ENCODE measurements at places on chromosomes 12 and 14.

DNA sequence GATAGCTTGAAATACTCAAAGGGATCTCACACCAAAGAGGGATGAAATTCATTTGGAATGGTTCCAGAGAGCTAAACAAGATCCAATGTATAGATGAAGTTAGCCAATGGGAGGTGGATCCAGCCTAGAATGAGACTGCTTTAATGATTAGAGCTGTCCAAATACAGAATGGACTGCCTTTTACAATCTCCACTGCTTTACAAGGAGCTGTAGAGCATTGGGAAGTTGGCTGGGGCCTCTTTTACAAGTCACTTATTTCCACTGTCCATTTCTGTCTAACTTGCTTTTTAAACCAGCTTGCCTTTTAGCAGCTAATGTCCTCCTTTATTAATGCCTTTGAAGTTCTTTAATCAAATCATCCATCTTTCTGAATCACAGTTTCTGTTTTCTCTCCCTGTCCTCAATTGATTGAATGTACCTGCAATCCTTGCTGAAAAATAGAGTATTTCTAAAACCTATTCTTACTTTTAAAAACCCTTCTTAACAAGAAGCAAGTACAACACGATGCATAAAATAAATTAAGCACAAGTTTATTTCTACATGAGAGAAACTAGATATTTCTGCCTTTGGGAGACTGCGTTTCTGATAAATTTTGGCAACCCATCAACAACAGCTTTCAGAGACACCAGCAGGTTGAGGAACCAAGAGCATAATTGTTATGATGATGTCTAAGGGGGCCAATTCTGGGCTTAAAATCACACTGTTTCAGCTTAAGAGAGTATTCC, 3.4 kb upstream of the ATP2A2 start:
- DNase-seq, result no peak

- DNase-seq, result no peak
Measured at GRCh38 chr14:102588821-102589220, 3.6 kb upstream of the RCOR1 start.

DNA sequence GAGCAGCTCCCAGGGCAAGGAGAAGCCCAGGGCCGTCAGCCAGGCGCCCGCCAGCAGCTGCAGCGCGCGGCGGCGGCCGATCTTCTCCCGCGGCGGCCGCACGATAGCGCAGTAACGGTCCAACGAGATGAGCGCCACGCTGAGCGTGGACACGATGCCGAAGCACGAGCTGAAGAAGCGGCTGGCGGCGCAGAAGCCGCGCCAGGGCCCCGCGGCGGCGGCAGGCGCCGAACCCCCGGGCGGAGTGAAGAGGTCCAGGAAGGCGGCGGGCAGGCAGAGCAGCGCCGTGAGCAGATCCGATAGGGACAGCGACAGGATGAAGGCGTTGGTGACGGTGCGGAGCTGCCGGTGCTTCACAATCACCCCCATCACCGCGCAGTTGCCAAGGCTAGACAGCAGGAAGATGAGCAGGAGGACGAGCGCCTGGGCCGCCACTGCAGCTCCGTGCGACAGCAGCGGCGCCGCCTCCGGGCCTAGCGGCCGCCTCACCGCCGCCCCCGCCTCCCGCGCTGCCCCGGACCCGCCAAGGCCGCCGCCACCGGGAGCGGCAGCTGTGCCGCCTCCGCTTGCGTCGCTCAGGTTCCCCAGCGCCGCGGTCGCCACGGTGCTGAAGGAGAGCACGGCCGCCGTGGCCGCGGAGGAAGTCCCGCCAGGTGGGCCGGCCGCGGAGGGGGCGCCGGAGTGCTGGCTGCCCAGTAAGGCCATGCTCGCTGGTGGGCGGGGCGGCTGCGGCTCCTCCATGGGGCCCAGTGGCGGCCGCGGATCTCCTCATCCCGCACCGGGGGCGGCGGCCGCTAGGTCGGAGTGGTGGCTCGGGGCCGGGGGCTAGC, 479 bp downstream of the GPR135 start:
- DNase-seq, result no peak

DNA sequence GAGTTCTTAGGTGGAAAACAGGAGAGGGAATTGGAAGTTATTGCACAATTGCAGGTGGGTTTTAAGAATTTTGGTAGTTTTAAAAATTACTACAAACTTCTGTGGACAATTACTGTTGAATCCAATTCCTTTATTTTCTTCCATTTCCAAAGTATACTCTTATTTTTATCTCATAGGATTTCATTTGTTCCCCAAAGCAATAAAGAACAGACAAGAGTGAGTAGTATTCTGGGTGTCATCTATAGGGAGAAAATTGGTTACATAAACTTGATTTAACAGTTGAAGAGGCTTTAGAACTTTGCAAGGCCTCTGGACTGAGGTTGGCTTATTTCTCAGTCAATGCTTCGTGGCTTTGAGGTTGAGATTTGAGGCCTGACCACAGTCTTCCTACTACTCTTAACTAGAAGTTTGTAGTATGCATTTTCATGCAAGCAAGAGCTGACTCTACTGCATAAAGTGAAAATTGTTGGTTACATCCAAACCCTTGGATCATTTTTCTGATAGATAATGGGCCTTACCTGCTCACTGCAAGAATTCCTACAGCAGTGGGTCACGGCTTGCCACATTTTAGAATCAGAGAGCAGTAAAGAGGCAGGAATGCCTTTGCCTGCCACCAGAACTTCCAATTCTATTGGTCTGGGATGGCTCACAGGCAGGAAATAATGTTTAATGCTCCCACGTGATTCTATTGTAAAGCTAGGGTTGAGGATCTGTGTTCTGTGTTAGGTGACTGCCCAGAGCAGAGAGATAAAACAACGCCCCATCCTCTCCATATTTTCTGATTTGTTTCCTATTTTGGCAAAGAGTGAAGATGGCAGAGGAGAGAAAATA, 270.5 kb downstream of the TTC6 start:
- no peak for DNase-seq

DNA sequence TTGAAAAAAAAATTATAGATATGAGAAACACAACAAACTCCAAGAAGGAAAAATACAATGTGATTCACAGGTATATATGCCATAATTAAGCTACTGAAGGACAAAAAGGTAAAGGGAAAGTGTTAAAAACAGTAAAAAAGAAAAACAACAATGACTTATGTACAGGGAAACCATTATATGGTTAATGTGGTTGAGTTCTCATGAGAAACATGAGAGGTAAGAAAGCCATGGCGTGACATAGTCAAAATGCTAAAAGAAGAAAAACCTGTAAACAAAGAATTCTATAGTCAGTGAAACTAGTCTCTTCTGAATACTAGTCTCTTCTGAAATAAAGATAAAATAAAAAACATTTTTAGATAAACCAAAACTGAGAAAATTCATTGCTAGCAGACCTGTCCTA, 109.1 kb downstream of the NEDD1 start:
- DNase-seq, result no peak

DNA sequence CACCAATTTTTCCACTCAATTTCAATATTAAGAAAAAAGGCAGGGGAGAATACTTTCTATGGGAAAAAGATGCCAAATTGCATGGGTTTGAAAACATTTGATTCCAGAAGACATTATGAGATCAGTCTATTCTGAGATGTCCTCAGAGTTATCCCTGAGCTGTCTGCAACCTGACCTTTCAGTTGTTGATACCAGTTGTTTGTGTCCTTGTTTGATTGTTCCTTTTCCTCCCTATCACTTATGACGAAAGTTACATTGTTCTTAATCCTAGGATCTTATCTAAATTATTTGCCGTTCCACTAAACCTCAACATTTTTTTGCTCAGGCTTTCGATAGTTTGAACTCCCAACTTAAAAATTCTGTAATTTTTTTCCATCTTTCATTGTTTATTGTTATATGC, 336.3 kb upstream of the NOVA1 start:
- no peak for DNase-seq

GRCh38 chr14:42980419-42980818, 1373.7 kb downstream of the LRFN5 start:
- DNase-seq, result no peak

- no peak for DNase-seq
Measured at GRCh38 chr12:79644274-79645234, 46.2 kb downstream of the PAWR start.

DNA sequence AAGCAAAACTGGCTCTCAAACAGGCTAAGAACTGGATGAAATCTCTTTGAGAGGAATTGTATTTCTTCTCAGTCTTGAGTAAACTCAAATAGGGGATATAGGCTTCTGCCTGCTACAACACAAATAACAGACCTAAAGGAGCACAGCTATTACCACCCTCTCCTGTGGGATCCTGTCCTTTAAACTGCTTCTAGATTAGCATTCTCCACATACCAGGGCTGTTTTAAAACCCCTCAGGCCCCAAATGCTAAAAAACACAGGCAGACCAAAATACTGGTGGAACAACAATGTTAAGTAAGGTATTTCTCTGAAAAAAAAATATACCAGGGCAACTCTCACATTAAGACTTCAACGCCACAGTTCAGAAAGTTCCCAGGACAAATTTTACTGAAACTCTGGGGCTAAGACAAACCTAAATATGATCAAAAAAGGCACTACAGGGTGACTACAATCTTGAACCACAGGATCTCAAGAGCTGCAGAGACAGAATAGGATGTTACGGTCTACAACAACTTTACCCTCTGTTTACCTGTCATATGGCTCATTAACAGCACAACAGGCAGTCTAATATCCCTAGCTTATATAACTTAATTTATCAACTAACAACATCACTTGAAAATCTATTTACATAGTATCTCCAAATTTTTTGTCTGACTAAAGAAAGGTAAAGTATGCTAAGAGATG, 7.2 kb downstream of the CPNE8 start:
- DNase-seq, result no peak

DNA sequence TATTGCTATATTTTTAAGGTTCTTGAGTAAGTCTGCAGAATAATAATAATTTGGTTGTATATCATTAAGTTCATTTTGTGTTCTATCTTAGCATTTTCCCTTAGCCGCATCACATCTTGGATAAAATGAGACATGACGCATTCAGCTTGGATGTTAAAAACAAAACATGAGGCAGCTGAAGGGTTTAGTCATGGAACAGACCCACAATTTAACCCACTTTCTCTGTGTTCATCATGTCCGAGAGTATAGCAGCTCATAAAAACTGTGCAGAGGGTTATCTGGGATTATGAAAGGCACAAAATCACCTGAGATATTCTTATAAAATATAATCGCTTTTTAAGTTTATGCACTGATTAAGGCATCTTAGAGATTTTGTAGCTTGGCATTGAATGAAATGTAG, 219.3 kb downstream of the TRHDE start:
- DNase-seq, result no peak

DNA sequence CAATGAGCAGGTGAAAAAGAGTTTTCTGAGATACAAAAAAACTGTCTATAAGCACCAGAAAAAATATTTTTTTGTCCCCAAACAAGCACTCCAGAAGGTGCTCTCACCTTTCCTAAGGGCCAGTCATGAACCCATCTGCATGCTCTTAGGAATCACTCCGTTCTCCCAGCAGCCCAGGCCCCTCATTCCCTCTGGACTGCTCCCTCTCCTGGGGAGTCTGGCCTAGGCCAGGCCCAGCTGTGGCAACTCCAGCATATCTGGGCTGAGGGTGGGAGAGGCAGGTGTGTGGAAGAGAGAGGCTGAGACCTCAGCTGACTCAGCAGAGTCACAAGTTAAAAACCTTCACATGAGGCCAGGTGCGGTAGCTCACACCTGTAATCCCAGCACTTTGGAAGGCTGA, 54.6 kb downstream of the TRAFD1 start:
- no peak for DNase-seq

DNA sequence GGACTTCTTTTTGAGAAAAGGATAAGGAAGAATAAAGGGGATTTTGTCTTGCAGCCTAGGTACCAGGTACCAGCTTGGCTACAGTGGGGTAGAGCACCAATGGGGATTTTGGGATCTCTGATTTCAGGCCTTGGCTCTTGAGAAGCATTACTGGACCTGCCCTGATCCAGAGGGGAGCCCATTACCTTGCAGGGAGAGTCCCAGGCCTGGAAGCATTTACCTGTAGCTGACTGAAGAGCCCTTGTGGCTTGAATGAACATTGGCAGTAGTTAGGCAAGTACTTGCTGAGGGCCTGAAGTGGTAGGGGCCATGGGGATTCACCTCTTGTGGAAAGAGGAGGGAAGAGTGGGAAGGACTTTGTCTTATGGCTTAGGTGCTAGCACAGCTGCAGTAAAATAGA, 308.2 kb upstream of the FBXO33 start:
- no peak for DNase-seq

Measured in activated T-cell treated with anti-CD3 and anti-CD28 coated beads for 4 hours (primary cell).